Activated CD8-positive, alpha-beta T cell treated with anti-CD3 and anti-CD28 coated beads for 36 hours (primary cell): ENCODE measurements at places on chromosomes 7 and 10. TPM values are rescaled to one million over a fixed set of nuclear protein-coding genes. Genes with fewer than 3 reads are reported as not detected.

The HDAC9 gene
- 3.0 TPM for total RNA-seq

The LBX1 gene
- total RNA-seq, result not detected

The CNPY1 gene
- total RNA-seq, result not detected

The SPDYE9 gene
- not detected for total RNA-seq

The GIMAP5 gene
- total RNA-seq, result 37.6 TPM

The MXI1 gene
- 48.2 TPM for total RNA-seq

The AKR1C2 gene
- total RNA-seq, result not detected

The ZNF727 gene
- not detected for total RNA-seq

The CRHR2 gene
- not detected for total RNA-seq

The RET gene
- 0.47 TPM for total RNA-seq

The FKBP6 gene
- total RNA-seq, result not detected

The STEAP1 gene
- total RNA-seq, result 0.51 TPM

The HOXA10 gene
- not detected for total RNA-seq

The EN2 gene
- not detected for total RNA-seq

The FAM180A gene
- not detected for total RNA-seq

The C10orf67 gene
- total RNA-seq, result 0.25 TPM

The GSDME gene
- total RNA-seq, result 6.1 TPM

The WDR86 gene
- total RNA-seq, result 0.25 TPM

The NUTM2A gene
- total RNA-seq, result 0.54 TPM

The ASZ1 gene
- total RNA-seq, result not detected

The STRIP2 gene
- total RNA-seq, result 13.1 TPM

The DHTKD1 gene
- total RNA-seq, result 13.1 TPM

The VAX1 gene
- total RNA-seq, result not detected

The UNCX gene
- not detected for total RNA-seq

DNA sequence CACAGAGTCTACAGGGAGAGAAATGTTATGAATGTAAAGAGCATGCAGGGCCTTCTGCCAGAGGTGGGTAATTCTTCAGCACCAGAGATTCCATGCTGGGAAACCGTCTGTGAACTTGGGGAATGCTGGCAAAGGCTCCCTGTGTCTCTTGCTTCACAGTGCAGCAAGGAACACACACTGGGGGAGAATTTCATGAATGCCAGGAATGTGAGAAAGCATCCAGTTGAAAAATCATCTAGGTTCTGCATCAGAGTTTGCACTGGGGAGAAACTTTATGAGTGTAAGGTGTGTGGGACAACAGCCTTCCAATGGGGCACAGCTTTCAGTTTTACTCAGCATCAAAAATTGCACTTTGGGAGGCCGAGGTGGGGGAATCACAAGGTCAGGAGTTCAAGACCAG lies 224.3 kb upstream of the IGFBP3 start:
- no peaks in the 10 kb centered on the region for H3K27me3 ChIP-seq
- no peak overlapping the region for H3K4me3 ChIP-seq
- H3K4me1 ChIP-seq, result no peaks in the 10 kb centered on the region
- no peaks in the 10 kb centered on the region for H3K36me3 ChIP-seq

- peaks cover 30% of the 10 kb centered on the region for H3K4me1 ChIP-seq
- H3K27me3 ChIP-seq, result no peaks in the 10 kb centered on the region
- peak overlapping the region; percentile 19 for H3K27ac ChIP-seq
- DNase-seq, result peak; percentile 35
- peak overlapping the region; percentile 37 for H3K4me3 ChIP-seq
- H3K36me3 ChIP-seq, result no peaks in the 10 kb centered on the region
Measured at GRCh38 chr10:4034907-4035598, 250.0 kb upstream of the KLF6 start.

- H3K36me3 ChIP-seq, result no peaks in the 10 kb centered on the region
- no peak overlapping the region for H3K4me3 ChIP-seq
- no peak for DNase-seq
- H3K27ac ChIP-seq, result no peak overlapping the region
- no peaks in the 10 kb centered on the region for H3K4me1 ChIP-seq
Measured at GRCh38 chr7:91620827-91621226, 259.7 kb downstream of the MTERF1 start.

DNA sequence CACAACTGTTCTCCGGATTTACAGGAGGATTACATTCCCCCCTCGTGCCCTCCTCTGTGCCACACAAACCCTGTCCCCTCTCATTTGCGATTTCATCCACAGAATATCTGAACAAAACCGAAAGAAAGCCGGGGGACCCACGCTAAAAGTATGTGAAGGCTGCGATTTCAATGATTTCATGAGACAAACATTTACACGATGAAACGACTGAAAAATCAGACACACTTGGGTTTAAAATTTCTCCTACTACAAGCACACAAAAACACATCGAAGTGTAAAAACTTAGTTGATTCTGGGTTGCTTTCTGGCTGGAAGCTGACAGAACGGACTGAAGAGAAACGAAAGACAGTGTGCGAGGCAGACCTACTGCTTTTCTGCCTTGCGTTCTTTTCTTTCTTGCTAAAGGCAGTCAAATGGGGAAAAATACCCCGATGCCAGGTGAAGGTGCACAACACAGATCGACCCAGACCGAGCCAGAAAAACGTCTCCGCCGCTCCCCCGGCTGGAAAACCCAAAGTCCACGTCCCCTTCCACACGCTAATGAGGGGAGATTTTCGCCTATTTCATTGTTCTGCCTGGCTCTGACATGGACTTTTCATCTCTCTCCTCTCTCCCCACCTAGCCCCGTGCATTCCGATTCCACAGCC lies 1.2 kb downstream of the HIPK2 start:
- peaks cover 2% of the 10 kb centered on the region for H3K36me3 ChIP-seq
- H3K4me3 ChIP-seq, result peak overlapping the region; percentile 96
- DNase-seq, result peak; percentile 41
- H3K27ac ChIP-seq, result peak overlapping the region; percentile 96
- H3K4me1 ChIP-seq, result peaks cover 47% of the 10 kb centered on the region
- H3K27me3 ChIP-seq, result peaks cover 18% of the 10 kb centered on the region

- no peak for DNase-seq
Measured at GRCh38 chr10:3898821-3899220, 113.8 kb upstream of the KLF6 start.

- H3K36me3 ChIP-seq, result no peaks in the 10 kb centered on the region
- no peak for DNase-seq
- H3K27ac ChIP-seq, result no peak overlapping the region
- H3K27me3 ChIP-seq, result no peaks in the 10 kb centered on the region
- no peaks in the 10 kb centered on the region for H3K4me1 ChIP-seq
Measured at GRCh38 chr7:90999989-91000979, 263.9 kb upstream of the FZD1 start.

GRCh38 chr7:45636733-45637132 lies 62.6 kb downstream of the ADCY1 start:
- H3K27me3 ChIP-seq, result peaks cover 6% of the 10 kb centered on the region
- DNase-seq, result no peak
- H3K36me3 ChIP-seq, result no peaks in the 10 kb centered on the region
- no peak overlapping the region for H3K4me3 ChIP-seq

GRCh38 chr10:70459774-70460490 lies 18.5 kb upstream of the NODAL start:
- no peak overlapping the region for H3K27ac ChIP-seq
- no peaks in the 10 kb centered on the region for H3K36me3 ChIP-seq
- H3K4me3 ChIP-seq, result no peak overlapping the region
- H3K27me3 ChIP-seq, result peaks cover 36% of the 10 kb centered on the region
- DNase-seq, result no peak

GRCh38 chr10:112448888-112449287 lies 1.9 kb downstream of the VTI1A start:
- H3K4me1 ChIP-seq, result peaks cover 40% of the 10 kb centered on the region
- no peak for DNase-seq
- peaks cover 28% of the 10 kb centered on the region for H3K36me3 ChIP-seq
- no peak overlapping the region for H3K27ac ChIP-seq
- H3K27me3 ChIP-seq, result no peaks in the 10 kb centered on the region

DNA sequence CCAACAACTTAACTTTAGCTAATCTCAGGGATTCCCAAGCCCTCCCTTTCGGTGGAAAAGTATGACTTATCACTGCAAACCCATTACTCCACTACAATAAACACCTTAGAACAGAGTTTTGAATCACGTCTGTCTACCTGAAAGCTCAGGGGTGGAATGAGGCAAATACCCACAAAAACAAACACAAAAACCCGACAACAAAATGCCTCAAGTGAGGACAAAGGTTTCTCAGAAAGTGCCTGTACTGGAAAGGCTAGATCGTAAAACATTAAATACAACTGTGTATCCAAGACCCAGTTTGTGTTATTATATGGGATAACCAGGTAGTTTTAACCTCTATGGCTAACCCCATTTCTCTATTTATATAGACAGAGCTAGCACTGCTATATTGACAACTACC lies 26.0 kb downstream of the MKRN1 start:
- H3K4me3 ChIP-seq, result no peak overlapping the region
- H3K27me3 ChIP-seq, result no peaks in the 10 kb centered on the region
- H3K27ac ChIP-seq, result peak overlapping the region; percentile 11
- DNase-seq, result no peak

DNA sequence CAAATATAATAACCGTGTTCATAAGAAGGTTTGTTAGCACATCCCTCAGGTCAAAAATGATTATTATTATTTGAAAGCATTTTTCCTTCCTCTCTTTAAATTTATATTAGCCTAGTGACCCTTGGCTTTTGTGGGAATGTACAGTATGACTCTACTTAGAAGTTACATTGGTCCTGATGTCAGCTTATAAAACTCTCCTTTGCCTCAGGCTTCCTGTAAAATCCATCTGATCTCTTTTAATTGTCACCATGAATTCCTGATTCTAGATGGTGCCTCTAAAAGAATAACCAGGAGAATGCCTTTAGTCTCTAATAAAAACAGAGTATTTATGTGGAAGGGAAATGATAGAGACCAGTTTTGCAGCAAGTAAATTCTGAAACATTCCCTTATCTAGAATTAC lies 1134.4 kb downstream of the XPNPEP1 start:
- no peaks in the 10 kb centered on the region for H3K27me3 ChIP-seq
- no peaks in the 10 kb centered on the region for H3K36me3 ChIP-seq
- no peaks in the 10 kb centered on the region for H3K4me1 ChIP-seq
- no peak for DNase-seq
- H3K27ac ChIP-seq, result no peak overlapping the region

- H3K4me1 ChIP-seq, result peaks cover 55% of the 10 kb centered on the region
- peak; percentile 66 for DNase-seq
- no peaks in the 10 kb centered on the region for H3K27me3 ChIP-seq
- peaks cover 21% of the 10 kb centered on the region for H3K36me3 ChIP-seq
Measured at GRCh38 chr10:119233123-119233820, 25.9 kb downstream of the GRK5 start.

- H3K36me3 ChIP-seq, result no peaks in the 10 kb centered on the region
- H3K27ac ChIP-seq, result no peak within 1 kb of the TSS
- H3K27me3 ChIP-seq, result peaks cover 29% of the 10 kb centered on the region
- no peak within 1 kb of the TSS for H3K4me3 ChIP-seq
- DNase-seq, result no peak
- no peaks in the 10 kb centered on the region for H3K4me1 ChIP-seq
Measured at GRCh38 chr10:61662794-61663259, at the start of gene CABCOCO1. TSS of gene CABCOCO1 (plus strand) at chr10:61662929. CDS start at chr10:61662973, 44 bp downstream.

DNA sequence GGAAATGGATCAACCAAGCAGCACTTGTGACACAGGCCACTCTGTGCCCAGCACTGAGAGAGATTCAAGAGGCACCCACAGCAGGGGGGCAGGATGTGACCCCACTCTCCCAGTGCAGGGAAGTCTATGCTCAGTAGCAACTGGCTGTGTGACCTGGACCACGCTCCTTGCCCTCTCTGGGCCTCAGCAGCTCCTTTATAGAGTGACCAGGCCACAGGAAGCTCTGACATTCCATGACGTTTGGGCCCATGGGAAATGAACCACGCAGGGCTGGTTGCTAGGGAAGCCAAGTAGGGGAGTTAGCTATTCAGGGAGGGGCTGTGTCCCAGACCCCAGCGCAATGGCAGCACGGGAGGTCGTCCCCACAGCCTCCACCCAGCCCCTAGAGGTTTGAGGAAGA lies 232.6 kb downstream of the USP6NL start:
- no peak overlapping the region for H3K27ac ChIP-seq
- no peak for DNase-seq
- H3K4me3 ChIP-seq, result no peak overlapping the region
- peaks cover 1% of the 10 kb centered on the region for H3K4me1 ChIP-seq
- no peaks in the 10 kb centered on the region for H3K36me3 ChIP-seq

DNA sequence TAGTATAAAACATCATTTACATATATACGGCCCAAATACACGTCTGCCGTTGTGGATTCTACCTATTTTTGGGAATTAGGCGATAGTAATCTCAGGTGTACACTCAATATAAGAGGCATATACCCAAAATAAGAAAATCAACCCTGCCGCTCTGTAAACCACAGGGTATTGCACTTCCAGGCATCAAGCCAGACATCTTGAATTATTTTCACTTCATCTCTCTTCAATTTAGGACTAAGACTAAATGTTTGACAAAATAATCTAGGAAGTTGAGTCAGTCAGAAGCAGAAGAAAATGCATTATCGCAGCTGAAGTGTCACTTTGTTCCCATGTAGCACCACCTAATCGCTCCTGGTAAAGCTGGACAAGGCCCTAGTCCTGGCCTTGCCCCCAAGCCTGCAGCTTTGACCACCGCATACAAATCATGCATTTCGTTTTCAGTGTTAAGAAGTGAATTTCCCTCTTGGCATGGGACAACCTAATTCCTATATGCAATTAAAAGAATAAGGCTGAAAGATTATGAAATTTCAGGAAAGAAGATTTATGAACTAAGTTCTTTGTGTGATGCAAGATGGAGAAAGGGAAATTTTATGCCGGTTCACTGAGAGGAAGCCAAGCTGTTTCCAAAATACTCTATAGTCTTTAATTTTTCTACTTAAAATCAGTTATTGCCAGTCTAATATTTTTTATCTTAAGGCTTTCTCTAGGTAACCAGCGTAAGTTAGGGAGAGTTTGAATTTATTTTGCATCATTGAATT lies 26.0 kb downstream of the CABCOCO1 start:
- no peak overlapping the region for H3K4me3 ChIP-seq
- no peak overlapping the region for H3K27ac ChIP-seq
- no peak for DNase-seq
- peaks cover 2% of the 10 kb centered on the region for H3K27me3 ChIP-seq

DNA sequence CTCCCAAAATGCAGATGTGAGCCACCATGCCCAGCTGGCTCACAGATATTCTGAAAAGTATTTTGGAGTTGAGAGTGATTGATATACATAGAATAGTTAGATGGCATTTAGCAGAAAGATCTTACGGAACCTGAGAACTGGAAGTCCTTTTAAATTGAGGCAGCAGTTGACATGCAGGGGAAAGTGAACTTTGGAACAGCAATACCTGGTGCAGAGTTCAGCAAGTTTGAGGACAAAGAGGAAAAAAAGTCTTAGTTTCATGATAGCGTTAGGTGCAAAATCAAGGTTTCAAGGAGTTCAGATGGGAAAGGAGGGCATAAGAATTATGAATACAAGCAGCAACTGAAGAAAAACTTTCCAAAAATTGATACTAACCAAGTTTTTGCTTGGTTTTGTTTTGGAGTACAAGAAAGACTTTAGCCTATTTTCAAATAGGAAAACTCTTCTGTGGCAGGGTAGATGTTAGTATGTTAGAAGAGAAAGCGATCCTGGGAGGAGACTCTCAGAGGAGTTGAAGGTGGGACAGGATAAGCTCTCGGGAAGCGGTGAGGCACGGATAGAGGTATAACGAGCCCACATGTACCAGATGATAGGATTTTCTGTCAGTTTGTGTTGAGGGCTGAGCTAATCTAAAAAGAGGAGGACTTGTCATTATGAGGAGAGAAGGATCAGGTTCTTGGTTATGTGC lies 28.0 kb upstream of the STMP1 start:
- no peak overlapping the region for H3K27ac ChIP-seq
- DNase-seq, result no peak
- H3K4me1 ChIP-seq, result no peaks in the 10 kb centered on the region
- no peak overlapping the region for H3K4me3 ChIP-seq

GRCh38 chr7:26779978-26780595 lies 84.3 kb downstream of the SKAP2 start:
- no peak overlapping the region for H3K27ac ChIP-seq
- H3K4me3 ChIP-seq, result no peak overlapping the region
- DNase-seq, result no peak
- H3K4me1 ChIP-seq, result no peaks in the 10 kb centered on the region
- no peaks in the 10 kb centered on the region for H3K27me3 ChIP-seq
- H3K36me3 ChIP-seq, result no peaks in the 10 kb centered on the region
